Stimulated activated CD4-positive, alpha-beta T cell treated with anti-CD3 and anti-CD28 coated beads, Interleukin-4, amount 100 ng/mL, for 4 hours (primary cell): ENCODE measurements at places on chromosomes 16 and 17.

DNA sequence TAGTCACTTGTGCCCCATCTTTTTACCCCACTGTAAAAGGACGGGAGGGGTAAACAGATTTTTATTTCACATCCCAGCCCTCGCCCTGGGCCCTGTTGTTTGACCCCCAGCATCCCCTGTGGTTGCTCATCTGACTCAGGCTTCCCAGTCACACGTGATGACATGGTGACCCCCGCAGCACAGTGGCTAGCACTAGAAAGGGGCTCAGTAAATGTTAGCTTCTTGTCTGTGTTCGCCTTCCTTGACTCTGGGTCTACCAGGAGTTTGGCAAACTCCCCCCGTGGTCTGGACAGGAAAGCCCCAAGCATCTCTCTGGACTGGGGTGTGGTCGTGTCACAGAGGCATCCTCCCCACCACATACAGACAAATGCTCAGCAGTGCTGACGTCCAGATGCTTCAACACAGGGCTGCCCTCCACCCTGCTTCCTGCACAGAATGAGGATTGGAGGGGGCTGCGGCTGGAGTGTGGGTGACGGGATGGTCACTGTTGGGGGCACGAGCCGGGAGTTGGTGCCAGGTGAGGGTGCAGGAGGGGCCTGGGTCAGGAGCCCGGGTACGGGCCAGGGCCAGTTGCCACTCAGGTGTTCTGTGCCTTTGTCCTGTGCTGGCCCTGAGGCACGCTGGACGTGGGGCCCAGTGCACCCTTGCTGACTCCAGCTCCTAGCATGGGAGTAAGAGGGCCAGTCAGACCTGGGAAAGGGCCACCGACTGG, 69.1 kb downstream of the METRNL start:
- no peak for DNase-seq

DNA sequence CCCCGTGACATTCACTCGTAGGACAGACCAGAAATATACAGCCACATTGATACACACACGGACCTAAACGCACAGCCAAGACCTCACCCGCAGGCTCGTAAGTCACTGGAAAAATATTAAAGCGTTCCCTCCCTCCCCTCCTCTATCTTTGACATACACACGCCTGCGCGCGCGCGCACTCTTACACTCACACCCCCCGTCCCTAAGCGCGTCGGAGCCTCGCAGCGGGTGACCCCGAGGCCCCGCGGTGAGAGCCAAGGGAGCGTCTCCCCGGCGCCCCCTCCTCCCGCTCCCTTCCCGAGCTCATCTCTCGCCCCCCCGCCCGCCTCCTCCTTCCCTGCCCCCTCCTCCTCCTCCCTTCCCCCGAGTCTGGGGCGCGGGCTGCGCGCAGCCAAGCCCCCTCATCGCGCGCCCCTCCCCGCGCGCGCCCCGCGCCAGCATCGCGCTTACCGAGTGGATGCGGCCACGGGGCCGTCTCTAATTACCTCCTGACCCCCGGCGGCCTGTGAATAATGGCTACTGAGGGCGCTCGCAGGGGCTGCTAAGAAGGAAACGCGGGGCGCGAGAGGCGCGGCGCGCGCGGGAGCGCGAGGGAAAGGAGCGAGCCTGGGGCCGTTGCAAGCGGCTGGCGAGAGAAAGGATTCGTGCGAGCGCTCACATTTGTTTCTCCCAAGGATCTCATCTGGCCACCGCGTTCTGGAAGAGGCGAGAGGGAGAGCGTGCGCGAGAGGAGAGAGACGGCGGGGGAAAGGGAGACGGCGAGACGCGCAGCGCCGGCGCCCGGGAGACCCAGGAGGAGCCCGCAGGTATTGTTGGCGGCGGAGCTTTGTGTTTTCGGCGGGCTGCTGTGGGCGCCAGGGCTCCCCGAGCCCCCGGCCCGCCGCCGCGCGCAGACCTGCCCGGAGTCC, 42.4 kb downstream of the RAI1 start:
- DNase-seq: peak; percentile 33

GRCh38 chr17:19390951-19391350, 4.0 kb upstream of the MFAP4 start:
- DNase-seq: no peak

DNA sequence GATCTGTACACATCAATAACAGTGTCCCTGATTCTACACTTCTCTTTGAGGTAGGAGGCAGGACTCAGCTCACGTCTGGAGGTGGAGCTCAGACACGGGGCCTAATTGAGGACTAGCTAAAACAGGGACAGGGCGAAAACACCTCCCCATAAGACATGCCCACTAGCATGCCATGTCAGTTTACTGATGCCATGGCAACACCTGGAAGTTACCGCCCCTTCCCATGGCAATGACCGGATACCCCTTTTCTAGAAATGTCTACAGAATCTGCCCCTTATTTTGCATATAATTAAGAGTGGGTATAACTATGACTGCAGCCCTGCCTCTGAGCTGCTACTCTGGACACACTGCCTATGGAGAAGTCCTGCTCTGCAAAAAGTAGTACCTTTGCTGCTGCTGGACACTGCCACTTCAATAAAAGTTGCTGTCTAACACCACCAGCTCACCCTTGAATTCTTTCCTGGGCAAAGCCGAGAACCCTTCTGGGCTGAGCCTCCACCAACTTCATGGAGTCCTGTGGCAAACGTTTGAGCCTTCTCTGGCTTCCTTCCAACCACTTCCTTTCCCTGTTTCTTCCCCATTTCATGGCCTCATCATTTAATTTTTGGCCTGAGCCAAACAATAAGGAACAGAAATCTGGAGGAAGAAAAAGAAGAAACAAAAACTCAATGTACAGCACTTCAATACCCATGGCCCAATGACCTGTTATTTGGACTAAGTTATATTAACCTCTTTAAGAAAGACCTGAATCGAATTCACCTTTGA, 21.0 kb downstream of the PHB1 start:
- DNase-seq: no peak

DNA sequence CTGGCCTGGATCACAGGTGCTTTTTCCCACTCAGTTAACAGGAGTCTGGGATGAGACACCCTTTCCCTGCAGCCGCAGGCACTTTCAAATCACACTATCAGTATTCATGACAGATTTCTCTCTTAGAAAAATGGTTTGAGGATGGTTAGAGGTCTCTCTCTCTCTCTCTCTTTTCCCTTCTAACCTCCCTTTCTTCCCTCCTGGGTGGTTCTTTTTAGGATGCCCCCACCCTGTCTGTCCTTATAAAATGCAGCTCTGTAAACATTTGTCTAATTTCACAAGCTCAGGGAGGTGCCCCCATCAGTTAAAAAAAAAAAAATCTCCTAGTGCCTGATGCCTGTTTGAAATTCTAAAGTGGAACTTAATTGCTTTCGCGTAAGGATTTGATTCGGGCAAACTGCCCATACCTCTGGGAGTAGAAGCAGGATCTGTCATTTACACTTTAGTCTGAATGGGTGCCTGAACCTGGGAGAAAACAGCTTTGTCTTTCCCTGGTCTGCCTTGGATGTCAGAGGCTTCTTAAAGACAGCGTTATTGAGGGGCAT, 158.8 kb downstream of the CCDC182 start:
- DNase-seq: no peak

DNA sequence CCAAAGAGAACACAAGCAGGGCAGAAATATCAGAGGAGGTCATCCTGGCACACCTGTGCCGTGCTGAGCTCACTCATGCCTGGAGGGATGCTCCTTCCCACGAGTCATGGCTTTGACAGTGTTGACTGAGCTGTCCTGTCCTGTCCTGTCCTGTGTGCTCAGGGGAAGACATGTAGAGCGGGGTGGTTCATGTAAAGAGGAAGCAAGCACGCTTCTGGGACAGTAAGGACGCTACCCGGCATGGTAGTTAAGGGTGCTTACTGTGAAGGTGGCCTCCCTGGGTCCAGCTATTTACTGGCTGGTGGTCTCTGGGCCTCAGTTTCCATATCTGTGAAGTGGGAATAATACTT, 398 bp downstream of the LGALS9 start:
- DNase-seq: no peak

- DNase-seq: no peak
These were observed 288.3 kb downstream of the CNTNAP4 start for GRCh38 chr16:76565542-76565941.

DNA sequence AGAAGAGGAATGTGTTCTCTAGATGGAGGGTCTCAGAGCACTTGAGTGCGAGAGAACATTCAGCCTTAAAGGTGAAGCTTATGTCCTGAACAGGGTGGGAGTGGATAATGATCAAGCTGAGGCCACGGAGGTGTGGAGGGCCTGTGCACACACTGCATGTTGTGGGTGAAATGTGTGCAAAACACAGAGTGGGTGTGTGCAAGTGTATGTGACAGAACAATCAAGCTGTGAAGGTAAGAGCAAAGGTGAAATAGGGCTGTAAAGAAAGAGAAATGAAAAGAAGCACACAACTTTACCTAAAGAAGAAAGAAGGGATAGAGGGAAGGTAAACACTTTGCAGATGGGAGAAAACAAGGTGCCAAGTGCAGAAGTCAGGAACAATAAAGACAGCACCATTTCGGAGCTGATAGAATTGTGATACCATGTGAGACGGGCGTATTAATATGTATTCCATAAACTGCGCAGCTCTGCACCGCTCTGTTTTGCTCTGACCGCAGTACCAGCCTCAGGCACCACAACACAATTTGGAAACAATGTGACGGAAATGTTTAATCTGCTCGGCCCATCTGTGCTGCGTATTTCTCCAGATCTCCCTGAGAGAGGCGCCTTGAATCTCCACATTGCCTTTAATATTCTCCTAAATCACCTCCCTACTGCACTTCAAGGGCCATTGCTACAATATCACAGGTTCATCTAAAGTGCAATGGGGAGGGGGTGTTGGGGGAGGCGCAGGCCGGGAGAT, 40.6 kb downstream of the SNX11 start:
- DNase-seq: no peak

DNA sequence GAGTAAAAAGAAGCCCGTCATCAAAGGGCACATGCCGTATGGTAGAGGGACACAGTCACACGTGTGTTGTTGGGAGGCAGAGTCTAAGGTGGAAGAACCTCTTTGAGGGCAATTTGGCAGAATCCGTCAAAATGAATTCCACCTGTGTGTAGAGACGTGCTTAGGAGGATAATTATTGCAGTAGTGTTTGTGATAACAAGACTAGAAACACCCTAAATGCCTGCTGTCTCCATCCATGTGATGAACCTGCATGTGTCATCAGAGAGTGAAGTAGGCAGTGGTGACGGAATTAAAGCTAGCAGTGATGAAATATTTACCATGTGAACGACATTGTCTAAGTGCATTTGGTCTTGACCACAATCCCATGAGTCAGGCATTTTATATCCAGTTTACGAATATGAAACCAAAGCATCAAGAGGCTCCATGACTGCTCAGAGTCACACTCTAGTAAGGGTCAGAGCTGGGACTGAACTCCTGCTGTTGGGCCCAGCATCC, 61.3 kb upstream of the ADORA2B start:
- DNase-seq: no peak

DNA sequence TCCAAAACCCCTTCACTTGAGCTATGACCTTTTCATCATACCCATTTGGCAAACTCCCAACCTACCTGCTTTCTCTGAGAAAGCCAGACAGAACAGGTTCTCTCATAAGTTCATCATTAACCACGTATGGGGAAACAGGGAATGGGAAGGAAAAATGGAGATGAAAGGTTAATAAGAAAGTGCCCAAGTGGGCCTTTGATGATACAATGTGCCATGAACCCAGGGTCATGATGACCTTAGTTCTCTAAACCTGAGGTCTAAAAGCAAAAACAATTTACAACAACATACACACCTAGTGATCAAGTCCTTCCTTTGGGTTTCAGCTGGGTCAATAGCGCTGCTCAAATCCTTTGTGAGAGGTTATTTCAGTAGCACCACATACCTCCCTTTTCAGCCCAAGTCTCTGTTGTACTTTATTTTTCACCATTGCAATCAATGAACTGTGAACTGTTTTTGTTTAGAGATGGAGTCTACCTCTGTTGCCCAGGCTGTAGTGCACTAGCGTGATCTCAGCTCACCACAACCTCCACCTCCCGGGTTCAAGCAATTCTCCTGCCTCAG, 14.5 kb upstream of the RANGRF start:
- DNase-seq: no peak

DNA sequence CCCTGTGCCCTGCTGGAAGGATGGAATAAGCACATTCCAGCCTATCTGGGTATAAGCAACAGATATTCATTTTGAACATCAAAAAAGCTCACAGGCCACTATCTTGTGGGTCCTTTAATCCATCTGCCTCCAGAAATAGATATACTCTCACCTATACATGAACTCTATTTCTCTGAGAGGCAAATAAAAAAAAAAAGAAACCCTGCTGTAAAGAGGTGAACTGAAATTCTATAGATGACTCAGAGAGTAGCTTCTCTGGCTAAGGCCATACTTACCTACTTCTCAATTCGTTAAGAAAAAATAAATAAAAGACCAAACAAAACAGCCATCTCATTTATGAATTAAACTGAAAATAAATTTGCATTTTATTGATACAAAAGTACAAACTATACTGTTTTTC, 86.3 kb downstream of the DYNLRB2 start:
- no peak for DNase-seq

- no peak for DNase-seq
These were observed 45.3 kb downstream of the REXO5 start for GRCh38 chr16:20851601-20852000.

GRCh38 chr16:68469796-68470460, 21.6 kb upstream of the SMPD3 start:
- DNase-seq: peak; percentile 12

GRCh38 chr16:8892101-8892575, 10.0 kb downstream of the LITAFD start:
- DNase-seq: no peak

- peak; percentile 77 for DNase-seq
These were observed 3.0 kb upstream of the DLX3 start for GRCh38 chr17:49997773-49998703.

DNA sequence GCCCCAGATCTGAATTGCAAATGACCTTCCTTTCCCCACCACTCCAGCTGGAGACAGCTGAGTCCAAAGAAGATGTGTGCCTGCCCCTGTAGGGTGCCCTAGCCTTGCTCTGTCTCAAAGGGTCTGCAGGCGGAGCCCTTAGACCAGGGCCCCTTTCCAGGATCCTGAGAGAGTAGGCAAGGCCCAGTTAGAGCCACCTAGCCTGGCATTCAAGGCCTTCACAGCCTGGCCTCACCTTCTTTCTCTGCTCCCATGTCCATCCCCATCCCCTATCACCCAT, 66.6 kb upstream of the LHX1 start:
- DNase-seq: no peak

DNA sequence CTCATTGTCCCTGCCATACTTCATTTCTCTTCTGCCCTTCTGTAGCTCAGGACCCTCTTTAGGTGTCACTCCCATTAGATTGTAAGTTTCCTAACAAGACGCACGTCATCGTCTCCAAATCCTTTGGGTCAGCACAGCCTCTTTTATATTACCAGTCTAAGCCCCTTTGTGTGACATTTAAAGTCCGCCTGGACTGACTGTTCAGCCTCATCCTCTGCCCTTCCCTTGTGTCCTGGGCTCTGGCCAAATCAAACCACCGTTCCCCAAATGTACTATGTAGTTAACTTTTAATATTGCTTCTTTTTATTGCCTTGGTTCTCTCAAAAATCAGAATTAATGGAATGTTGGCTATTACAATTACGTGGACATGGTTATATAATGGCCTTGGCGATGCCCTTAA, 38.2 kb downstream of the PITPNC1 start:
- DNase-seq: no peak

- no peak for DNase-seq
These were observed 43.1 kb upstream of the DLX4 start for GRCh38 chr17:49925921-49926320.

- no peak for DNase-seq
These were observed 30.4 kb upstream of the PITPNA start for GRCh38 chr17:1592751-1593629.
